ENCODE measurements at places on chromosomes 3 and 15.

GRCh38 chr15:41870689-41871081 is 23.2 kb downstream of the SPTBN5 start:
- DNase-seq = peak; percentile 57

- no peak for DNase-seq
Observed at GRCh38 chr3:145533696-145534095, 627.3 kb downstream of the PLOD2 start.

DNA sequence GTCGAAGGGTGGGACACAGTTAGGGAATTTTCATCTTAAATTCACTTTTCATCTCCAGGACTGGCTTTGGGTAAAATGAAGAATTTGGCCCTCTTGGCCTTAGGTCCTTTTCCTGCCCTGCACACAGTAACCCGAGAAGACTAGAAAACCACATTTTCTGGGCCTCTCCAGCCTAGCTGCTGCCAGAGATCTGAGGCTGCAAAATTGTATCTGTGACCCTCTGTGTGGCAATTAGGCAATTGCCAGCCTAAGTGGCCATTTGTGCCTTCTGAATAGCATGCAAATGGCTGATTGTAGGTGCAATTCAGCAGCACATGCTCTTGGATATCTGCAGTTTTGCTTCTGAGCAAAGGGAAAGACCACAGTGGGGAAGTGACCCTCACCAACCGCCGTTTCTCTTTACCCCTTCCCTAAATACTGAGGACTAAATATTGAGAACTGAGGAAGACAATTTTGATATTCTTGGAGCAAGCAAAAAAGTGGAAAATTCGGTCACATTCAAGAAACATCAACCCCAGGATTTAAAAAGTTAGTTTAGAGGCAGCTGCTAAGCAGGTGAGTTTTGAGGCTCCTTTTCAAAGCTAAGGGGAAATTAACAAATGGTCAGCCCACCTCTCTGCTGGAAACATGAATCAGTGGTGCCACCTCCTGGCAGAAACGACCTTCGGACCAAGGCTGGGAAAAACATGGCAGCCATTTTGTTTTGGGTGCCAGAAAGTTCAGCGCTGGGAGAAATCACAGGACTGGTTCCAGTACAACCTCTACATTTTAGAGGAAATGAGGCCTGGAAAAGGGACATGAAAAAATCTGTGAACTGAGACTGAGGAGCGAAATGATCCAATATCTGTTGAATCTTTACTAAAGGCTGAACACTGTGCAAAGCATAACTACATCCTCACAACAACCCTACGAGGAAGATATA is 56.6 kb upstream of the PRTG start:
- no peak for DNase-seq

DNA sequence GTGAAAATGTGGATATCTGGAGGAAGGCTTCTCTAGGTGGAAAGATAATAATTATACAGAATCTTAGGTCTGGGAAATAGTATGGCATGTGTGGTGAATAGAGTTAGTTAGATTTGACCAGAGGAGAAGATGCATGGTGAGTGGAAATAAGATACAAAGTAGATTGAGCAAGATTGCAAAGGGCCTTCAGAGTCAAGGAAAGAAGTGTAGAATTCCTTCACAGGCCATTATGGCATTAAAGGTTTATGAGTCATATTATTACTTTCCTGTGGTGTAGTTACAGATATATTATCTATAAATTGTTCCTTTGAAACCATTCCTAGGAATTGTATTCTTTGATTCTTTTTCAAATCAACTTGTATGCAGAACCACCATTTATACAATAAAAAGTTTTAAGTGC is 660.3 kb downstream of the SI start:
- DNase-seq = no peak

DNA sequence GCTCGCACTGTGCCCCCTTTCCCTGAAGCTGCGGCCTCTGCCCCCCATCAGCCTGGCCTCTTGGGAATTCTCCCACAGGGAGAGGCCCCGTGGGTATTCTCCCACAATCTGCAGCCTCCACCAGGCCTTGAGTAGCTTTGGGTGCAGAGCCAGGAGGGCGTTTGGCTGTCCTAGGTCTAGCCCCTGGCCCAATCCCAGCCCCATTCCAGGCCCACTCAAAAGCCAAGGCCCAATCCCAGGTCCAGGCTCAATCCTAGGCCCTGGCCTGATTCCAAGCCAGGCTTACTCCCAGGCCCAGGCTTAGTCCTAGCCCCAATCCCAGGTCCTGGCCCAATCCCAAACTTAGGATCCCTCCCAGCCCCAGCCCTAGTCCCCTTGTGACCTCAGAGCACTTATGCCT is 59.8 kb downstream of the CHCHD4 start:
- no peak for DNase-seq

DNA sequence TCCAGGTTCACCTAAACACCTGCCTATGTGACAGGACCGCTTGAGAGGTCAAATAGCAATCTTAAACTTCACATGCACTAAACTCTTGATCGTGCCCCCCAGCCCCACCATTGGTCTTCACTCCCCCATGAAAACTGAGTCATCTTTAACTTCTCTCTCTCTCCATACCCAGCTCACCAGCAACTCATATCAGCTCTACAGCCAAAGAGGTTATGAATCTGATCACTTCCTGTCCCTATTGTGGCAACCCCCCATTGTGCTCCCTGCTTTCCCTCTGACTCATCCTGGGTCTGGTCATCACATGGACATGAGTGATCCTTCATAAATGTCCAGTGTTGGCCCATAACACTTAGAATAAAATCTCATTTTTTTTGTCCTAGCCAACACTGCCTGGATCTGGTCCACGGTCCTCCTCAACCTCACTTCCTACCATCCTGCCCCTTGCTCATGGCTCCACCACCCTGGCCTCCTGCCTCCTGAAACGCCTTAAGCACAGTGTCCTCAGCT is 103.4 kb upstream of the HACD2 start:
- DNase-seq = peak; percentile 69
